Activated naive CD4-positive, alpha-beta T cell treated with anti-CD3 and anti-CD28 coated beads for 36 hours (primary cell): ENCODE measurements at places on chromosomes 2 and 18. TPM values are rescaled to one million over a fixed set of nuclear protein-coding genes. Genes with fewer than 3 reads are reported as not detected.
A peak's percentile ranks its signal among the peaks of the same experiment; 100 is the strongest.

Gene MORN2
- 6.2 TPM for total RNA-seq

Gene NTSR2
- total RNA-seq: not detected

Gene CDK15
- total RNA-seq: not detected

Gene RAD51AP2
- not detected for total RNA-seq

- no peak overlapping the region for H3K27ac ChIP-seq
- no peak for DNase-seq
- no peaks in the 10 kb centered on the region for H3K27me3 ChIP-seq
- H3K36me3 ChIP-seq: no peaks in the 10 kb centered on the region
These were observed 60.5 kb upstream of the TFPI start for GRCh38 chr2:187614756-187615155.

- peaks cover 9% of the 10 kb centered on the region for H3K4me1 ChIP-seq
- H3K36me3 ChIP-seq: no peaks in the 10 kb centered on the region
- no peak overlapping the region for H3K27ac ChIP-seq
- peaks cover 20% of the 10 kb centered on the region for H3K27me3 ChIP-seq
These were observed 10.9 kb upstream of the DLX2 start for GRCh38 chr2:172113617-172114016.

GRCh38 chr2:8254791-8255447, 426.9 kb upstream of the ID2 start:
- H3K27ac ChIP-seq: no peak overlapping the region
- H3K4me1 ChIP-seq: peaks cover 7% of the 10 kb centered on the region
- no peak overlapping the region for H3K4me3 ChIP-seq
- H3K36me3 ChIP-seq: no peaks in the 10 kb centered on the region
- peaks cover 2% of the 10 kb centered on the region for H3K27me3 ChIP-seq
- DNase-seq: no peak

GRCh38 chr2:218878926-218879761, 1.5 kb upstream of the WNT10A start:
- H3K36me3 ChIP-seq: no peaks in the 10 kb centered on the region
- no peak for DNase-seq
- H3K27me3 ChIP-seq: peaks cover 31% of the 10 kb centered on the region
- peak overlapping the region; percentile 34 for H3K27ac ChIP-seq
- H3K4me3 ChIP-seq: peak overlapping the region; percentile 76

DNA sequence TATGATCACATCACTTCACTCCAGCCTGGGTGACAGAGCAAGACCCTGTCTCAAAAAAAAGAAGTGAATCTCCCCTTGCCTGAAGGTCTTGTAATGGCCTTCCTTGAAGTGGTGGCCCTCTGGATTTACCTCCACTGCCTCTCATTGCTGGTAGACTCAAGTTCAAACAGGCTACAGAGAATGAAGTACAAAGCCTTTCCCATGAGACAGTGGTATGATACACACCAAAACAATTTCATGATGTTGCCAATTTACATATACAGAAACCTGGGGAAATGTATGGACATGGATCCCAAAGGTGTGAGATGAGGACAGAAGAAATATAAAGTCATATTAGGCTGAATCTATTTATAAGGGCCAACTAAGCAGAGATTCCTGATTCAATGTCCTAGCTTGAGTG, 4.8 kb upstream of the NOTO start:
- no peaks in the 10 kb centered on the region for H3K36me3 ChIP-seq
- H3K27me3 ChIP-seq: peaks cover 26% of the 10 kb centered on the region
- H3K4me3 ChIP-seq: no peak overlapping the region
- H3K4me1 ChIP-seq: peaks cover 3% of the 10 kb centered on the region

DNA sequence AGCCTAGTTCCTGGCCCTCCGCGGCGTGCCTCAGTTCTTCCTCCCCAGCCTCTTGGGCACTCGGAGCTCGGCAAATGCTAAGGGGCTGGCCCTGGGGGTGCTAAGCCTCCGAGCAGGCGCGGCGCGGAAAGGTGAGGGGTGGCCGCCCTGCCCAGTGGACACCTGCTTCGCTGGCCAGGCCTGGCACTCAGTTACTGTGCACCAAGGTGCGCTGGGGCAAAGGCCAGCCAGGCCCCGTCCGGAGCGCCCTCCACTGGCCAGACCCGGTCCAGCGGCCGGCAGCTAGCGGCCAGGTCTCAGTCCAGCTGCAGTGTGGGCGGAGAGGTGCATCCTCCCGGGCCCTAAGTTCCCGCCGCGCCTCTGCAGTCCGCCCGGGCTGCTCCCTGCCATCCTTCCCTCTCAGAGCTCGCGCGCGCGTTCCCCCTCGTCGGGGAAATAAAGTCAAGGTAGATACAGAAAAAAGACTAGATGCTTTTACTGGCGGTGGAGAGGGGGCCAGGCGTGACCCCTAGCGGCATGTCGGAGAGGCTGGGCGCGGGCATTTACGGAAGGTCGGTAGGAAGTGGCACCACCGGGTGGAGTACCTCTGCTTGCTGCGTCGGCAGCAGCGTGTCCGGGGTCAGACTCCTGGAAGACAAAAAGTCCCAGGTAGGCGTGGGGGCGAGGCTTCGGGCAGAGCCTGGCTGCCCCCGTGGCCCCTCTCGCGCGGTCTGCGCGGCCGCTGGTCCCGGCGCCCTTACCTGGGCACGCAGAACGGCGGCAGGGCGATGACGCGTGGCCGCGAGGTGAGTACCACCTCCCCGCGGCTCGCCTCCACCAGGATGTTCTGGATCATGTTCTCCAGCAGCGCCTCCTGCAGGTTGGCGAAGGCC, 9.4 kb upstream of the CRYBA2 start:
- H3K4me1 ChIP-seq: peaks cover 9% of the 10 kb centered on the region
- H3K27me3 ChIP-seq: peaks cover 59% of the 10 kb centered on the region
- H3K27ac ChIP-seq: no peak overlapping the region
- no peaks in the 10 kb centered on the region for H3K36me3 ChIP-seq
